Thymus (tissue), 14 donors: ENCODE measurements at places on chromosomes 4 and X. TPM values are rescaled to one million over a fixed set of nuclear protein-coding genes. Genes with fewer than 3 reads are reported as not detected.

DNA sequence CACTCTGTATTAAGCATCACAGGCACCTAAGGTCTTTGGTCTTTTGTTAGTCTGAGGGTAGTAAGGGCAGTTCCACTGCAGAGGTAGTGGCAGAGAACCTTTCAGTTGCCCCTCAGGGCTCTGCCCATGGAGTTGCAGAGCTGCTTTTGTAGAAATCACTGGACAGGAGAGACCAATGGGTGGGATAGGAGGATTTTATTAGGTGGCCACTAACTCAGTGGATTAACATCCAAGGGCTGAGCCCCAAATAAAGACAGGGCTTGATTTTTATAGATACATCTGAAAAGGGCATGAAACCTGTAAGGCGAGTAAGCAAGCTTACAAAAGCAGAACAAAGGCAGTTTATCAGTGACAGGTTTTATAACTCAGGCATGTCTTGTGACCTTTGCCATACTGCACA, 1035.4 kb downstream of the SH3BGRL start:
- no peaks in the 10 kb centered on the region for H3K27me3 ChIP-seq
- no peak for DNase-seq
- H3K36me3 ChIP-seq: no peaks in the 10 kb centered on the region
- H3K4me1 ChIP-seq: no peaks in the 10 kb centered on the region

DNA sequence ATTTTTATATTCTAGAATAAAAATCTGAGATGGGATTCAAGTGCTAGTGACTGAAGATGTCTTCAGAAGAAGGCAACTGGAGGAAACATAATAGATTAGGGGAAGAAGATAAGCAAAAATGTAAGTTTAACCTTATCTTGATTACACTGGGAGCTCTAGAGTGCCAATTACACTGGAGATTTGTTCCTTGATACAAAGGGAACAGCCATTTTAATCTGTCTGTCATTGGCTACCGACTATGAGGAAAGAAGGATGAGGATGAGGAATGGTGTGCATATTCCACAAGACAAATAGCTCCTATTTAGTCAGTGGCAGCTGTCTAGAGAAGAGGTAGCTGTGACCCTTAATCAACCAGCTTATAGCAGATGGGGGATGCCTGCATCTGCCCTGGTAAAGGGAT, 1034.5 kb upstream of the IGFBP7 start:
- DNase-seq: no peak
- H3K4me1 ChIP-seq: no peaks in the 10 kb centered on the region
- no peak overlapping the region for H3K27ac ChIP-seq

GRCh38 chr4:170005472-170005871, 20.7 kb downstream of the MFAP3L start:
- H3K4me1 ChIP-seq: no peaks in the 10 kb centered on the region
- no peak for DNase-seq
- H3K36me3 ChIP-seq: no peaks in the 10 kb centered on the region
- H3K4me3 ChIP-seq: no peak overlapping the region
- no peak overlapping the region for H3K27ac ChIP-seq

DNA sequence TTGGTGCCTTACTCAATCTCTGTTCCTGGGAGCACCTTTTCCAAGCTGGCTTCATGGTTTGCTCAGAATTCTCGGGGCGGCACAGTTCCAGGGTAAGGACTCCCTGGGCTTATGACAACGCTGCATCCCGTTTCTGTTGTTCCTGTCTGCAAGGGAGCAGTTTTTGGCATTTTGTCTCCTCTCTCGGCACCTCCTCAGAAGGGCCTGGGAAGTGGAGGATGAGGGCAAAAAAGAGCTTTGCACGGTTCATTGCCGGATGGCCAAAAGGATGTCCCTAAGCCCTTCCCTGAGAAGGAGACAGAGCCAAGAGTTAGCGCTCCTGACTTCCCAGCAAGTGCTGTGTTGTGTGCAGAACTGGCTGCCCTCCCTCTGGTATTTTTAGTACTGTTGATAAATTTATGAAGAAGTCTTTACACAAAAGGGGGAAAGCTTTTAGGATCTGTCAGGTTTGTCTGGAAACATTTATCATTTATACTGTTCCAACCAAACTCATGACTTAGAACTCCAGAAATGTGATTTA, 13.4 kb downstream of the SRD5A3 start:
- no peaks in the 10 kb centered on the region for H3K4me1 ChIP-seq
- no peak overlapping the region for H3K4me3 ChIP-seq
- H3K27me3 ChIP-seq: no peaks in the 10 kb centered on the region
- no peak overlapping the region for H3K27ac ChIP-seq
- H3K36me3 ChIP-seq: peaks cover 9% of the 10 kb centered on the region

- H3K4me3 ChIP-seq: peak overlapping the region; percentile 35
- no peaks in the 10 kb centered on the region for H3K27me3 ChIP-seq
- peak; percentile 61 for DNase-seq
Observed at GRCh38 chrX:154136627-154137161, 7.3 kb upstream of the OPN1LW start.

GRCh38 chr4:81030061-81030980, at the start of gene BMP3:
Gene BMP3 (plus strand): TSS chr4:81030708. CDS start chr4:81031285, 577 bp downstream.
- peaks cover 32% of the 10 kb centered on the region for H3K27me3 ChIP-seq
- H3K4me3 ChIP-seq: peak within 1 kb of the TSS; percentile 1
- H3K27ac ChIP-seq: no peak within 1 kb of the TSS
- DNase-seq: no peak
- H3K4me1 ChIP-seq: no peaks in the 10 kb centered on the region

TMEM31 gene
- total RNA-seq: 0.19 TPM

DNA sequence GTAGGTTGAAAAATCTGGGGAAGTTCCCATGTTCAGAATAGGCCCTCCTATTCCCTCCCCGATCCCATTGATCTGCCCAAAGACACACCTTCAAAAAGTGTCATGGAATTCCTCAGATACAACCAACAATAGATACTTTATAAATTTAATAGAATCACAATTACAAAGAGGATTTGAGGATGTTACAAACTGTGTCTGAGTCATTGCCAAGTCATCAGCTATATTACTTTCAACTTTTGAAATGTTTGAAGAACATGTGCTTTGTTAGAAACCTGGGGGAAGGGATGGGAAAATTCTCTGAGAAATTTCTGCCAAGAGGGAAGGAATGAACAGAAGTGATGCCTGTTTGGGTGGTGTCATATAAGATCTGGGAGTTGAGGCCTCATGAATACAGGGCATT, 46.7 kb downstream of the KCNIP4 start:
- H3K4me1 ChIP-seq: no peaks in the 10 kb centered on the region
- no peak overlapping the region for H3K4me3 ChIP-seq
- H3K27me3 ChIP-seq: no peaks in the 10 kb centered on the region
- no peaks in the 10 kb centered on the region for H3K36me3 ChIP-seq
- DNase-seq: no peak

DNA sequence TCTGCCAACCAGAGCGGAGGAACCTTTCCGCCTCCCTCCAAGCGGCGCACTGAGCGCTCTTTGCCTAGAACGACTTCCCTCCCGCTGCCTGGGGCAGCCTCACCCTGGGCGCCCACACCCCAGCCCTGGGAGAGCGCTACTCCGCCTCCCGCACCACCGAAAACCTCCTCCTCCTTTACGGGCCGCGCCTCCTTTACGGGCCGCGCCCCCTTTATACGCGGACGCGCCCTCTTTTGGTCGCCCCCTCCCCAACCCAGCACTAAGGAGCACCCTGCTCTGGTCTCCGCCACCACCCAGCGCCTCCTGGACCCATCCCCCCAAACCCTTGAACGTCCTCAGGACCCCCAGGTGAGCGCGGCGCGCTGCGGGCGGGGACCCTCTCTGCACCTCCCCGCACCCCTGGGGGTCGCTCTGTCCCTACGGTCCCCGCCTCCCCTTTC, 586 bp upstream of the NSG1 start:
- H3K4me1 ChIP-seq: peaks cover 12% of the 10 kb centered on the region
- no peaks in the 10 kb centered on the region for H3K36me3 ChIP-seq
- DNase-seq: no peak
- H3K27me3 ChIP-seq: peaks cover 89% of the 10 kb centered on the region

- H3K4me3 ChIP-seq: no peak overlapping the region
- H3K27me3 ChIP-seq: no peaks in the 10 kb centered on the region
- no peaks in the 10 kb centered on the region for H3K4me1 ChIP-seq
- no peak overlapping the region for H3K27ac ChIP-seq
- H3K36me3 ChIP-seq: no peaks in the 10 kb centered on the region
Observed at GRCh38 chr4:110520886-110521285, 44.9 kb downstream of the ENPEP start.

GRCh38 chrX:42673301-42673810, 104.6 kb downstream of the PPP1R2C start:
- no peak overlapping the region for H3K4me3 ChIP-seq
- H3K27ac ChIP-seq: no peak overlapping the region

NAA11 gene
- total RNA-seq: not detected

ATP10D gene
- total RNA-seq: 7.2 TPM

TCEAL6 gene
- not detected for total RNA-seq

- H3K27me3 ChIP-seq: no peaks in the 10 kb centered on the region
- H3K4me3 ChIP-seq: no peak overlapping the region
- no peak overlapping the region for H3K27ac ChIP-seq
- no peak for DNase-seq
Observed at GRCh38 chr4:138774940-138775339, 240.6 kb upstream of the NOCT start.

ZNF827 gene
- total RNA-seq: 12.1 TPM

TMEM150C gene
- total RNA-seq: 6.1 TPM

OTUD6A gene
- total RNA-seq: not detected

- no peaks in the 10 kb centered on the region for H3K36me3 ChIP-seq
- no peak overlapping the region for H3K27ac ChIP-seq
- no peaks in the 10 kb centered on the region for H3K27me3 ChIP-seq
- H3K4me1 ChIP-seq: no peaks in the 10 kb centered on the region
- no peak overlapping the region for H3K4me3 ChIP-seq
Observed at GRCh38 chrX:470686-471085, 84.0 kb upstream of the PPP2R3B start.

DAPP1 gene
- total RNA-seq: 24.4 TPM

GRCh38 chr4:29336861-29337260, 1383.3 kb upstream of the PCDH7 start:
- H3K4me3 ChIP-seq: no peak overlapping the region
- H3K36me3 ChIP-seq: no peaks in the 10 kb centered on the region
- DNase-seq: no peak

GRCh38 chr4:127084666-127085065, 548.1 kb upstream of the INTU start:
- H3K36me3 ChIP-seq: no peaks in the 10 kb centered on the region
- no peak for DNase-seq
- no peak overlapping the region for H3K4me3 ChIP-seq
- H3K4me1 ChIP-seq: no peaks in the 10 kb centered on the region
- H3K27me3 ChIP-seq: no peaks in the 10 kb centered on the region

GRCh38 chrX:45401923-45402322, 201.2 kb upstream of the DIPK2B start:
- DNase-seq: no peak
- no peaks in the 10 kb centered on the region for H3K27me3 ChIP-seq
- no peaks in the 10 kb centered on the region for H3K36me3 ChIP-seq
- no peaks in the 10 kb centered on the region for H3K4me1 ChIP-seq
- H3K27ac ChIP-seq: no peak overlapping the region

GRCh38 chr4:142316913-142317312, 529.2 kb downstream of the INPP4B start:
- peaks cover 7% of the 10 kb centered on the region for H3K4me1 ChIP-seq
- H3K36me3 ChIP-seq: no peaks in the 10 kb centered on the region
- no peaks in the 10 kb centered on the region for H3K27me3 ChIP-seq
